NCI-H1092 (cell line): ENCODE measurements at places on chromosomes 3 and 15.

- no peak for DNase-seq
Measured at GRCh38 chr3:126464494-126464893, 11.2 kb downstream of the ZXDC start.

DNA sequence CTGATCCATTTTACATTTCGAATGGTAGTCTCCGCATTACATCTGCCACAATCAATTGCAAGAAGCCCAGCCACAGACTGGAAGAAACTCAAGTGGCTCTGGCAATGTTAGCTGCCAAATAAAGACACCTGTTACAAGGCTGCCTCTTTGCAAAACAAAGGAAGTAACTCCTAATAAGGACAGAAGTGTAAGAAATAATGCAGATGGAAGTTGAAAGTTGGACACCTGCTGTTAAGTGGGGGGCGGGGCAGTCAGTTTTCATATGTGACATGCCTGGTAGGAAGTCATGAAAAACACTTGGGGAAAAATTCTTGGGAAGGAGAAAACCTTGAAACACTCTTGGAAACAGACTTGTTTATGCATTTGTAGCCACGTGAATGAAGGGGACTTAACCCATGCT is 54.1 kb upstream of the ATP2C1 start:
- DNase-seq = peak; percentile 64

DNA sequence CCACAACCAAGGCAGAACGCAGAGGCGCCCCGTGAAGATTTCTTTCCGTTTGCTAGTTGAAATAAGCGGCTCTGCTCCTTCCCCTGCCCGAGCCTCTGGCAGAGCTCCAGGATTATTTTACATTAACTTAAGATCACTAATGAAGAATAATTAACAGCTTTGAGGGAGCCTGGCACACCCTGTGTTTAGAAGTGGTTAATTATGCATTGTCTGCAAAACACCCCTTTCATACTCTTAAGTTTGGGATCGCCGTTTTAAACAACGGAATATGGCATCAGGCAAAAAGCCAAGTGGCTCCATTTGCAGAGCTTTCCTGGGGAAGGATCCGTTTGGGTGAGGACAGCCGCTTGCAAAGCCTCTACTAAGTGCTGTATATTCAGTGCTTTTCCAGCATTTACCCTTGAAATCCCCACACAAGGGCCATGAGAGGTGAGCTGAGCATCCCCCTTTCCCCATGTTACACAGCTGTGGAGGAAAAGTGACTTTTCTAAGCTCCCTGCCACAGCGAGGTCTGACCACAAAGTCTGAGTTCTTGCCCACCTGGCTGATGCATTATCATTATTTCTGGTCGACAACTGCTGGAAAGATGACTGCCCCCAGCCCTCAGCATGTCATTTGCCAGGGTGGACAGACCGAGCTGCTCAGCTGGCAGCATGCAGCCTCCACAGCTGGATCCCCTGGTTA is 33.9 kb downstream of the IQSEC1 start:
- DNase-seq = peak; percentile 22

- no peak for DNase-seq
Measured at GRCh38 chr3:134086616-134087015, 56.9 kb upstream of the SLCO2A1 start.

- DNase-seq = no peak
Measured at GRCh38 chr3:32778389-32778788, 39.4 kb upstream of the TRIM71 start.
